Tibial nerve (tissue), 4 donors: ENCODE measurements at places on chromosomes 4 and X. TPM values are rescaled to one million over a fixed set of nuclear protein-coding genes. Genes with fewer than 3 reads are reported as not detected.
A peak's percentile ranks its signal among the peaks of the same experiment; 100 is the strongest.

DNA sequence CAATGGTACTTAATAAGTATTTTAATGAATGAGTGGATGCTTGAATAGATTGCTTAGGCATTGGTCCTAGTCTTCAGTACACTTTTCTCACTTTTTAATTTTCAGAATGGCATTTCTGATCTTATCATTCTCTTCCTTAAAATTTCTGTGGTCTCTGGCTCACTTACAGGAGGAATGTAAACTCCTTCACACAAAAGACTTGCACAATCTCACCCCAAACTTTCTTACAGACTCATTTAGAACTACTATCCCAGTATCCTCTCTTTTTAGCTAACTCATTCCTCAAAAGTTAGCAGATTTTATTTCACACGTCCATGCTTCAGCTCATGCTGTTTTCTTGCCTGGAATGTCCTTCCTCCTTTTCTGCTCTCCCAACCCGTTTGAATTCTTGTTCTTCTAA lies 350.1 kb downstream of the GRXCR1 start:
- no peaks in the 10 kb centered on the region for H3K36me3 ChIP-seq
- H3K27ac ChIP-seq, result no peak overlapping the region
- no peaks in the 10 kb centered on the region for H3K4me1 ChIP-seq
- no peak overlapping the region for H3K4me3 ChIP-seq
- no peaks in the 10 kb centered on the region for H3K27me3 ChIP-seq

Gene DSPP
- total RNA-seq, result not detected

Gene P2RY10
- not detected for total RNA-seq

- no peak for DNase-seq
- no peak overlapping the region for H3K27ac ChIP-seq
- H3K4me1 ChIP-seq, result no peaks in the 10 kb centered on the region
Observed at GRCh38 chr4:110007217-110007616, 94.5 kb downstream of the EGF start.

Gene ETDC
- not detected for total RNA-seq

- no peaks in the 10 kb centered on the region for H3K36me3 ChIP-seq
Observed at GRCh38 chr4:185535612-185536410, 504 bp upstream of the PDLIM3 start.

GRCh38 chr4:81736324-81736723 lies 264.6 kb upstream of the RASGEF1B start:
- no peaks in the 10 kb centered on the region for H3K36me3 ChIP-seq
- H3K4me3 ChIP-seq, result no peak overlapping the region
- H3K4me1 ChIP-seq, result no peaks in the 10 kb centered on the region
- no peak for DNase-seq
- no peak overlapping the region for H3K27ac ChIP-seq

Gene EDA2R
- 2.4 TPM for total RNA-seq

Gene GLOD5
- not detected for total RNA-seq

Gene ETFDH
- 58.8 TPM for total RNA-seq

Gene BMPR1B
- total RNA-seq, result 32.1 TPM

DNA sequence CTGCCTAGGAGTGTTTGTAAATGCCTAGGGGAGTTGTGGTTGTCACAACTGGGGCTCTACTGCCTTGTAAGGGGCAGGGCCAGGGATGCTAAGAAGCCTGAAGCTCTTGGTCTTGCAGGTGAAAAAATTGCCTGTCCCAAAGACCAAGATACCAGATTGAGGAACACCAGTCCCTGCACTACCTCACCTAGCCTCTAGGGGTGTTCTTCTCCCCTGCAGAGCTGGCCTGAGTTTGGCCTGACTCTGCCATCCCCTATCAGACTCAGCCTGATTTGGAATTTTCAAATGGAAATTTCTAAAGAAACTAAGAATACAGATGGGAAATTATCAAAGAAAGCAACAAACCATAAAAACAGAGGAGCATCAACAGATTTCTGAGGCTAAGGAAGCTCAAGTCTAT lies 90.4 kb downstream of the ZC4H2 start:
- no peaks in the 10 kb centered on the region for H3K4me1 ChIP-seq
- no peaks in the 10 kb centered on the region for H3K27me3 ChIP-seq
- H3K36me3 ChIP-seq, result no peaks in the 10 kb centered on the region

GRCh38 chr4:23438764-23439163 lies 451.1 kb downstream of the PPARGC1A start:
- no peaks in the 10 kb centered on the region for H3K36me3 ChIP-seq
- H3K27me3 ChIP-seq, result no peaks in the 10 kb centered on the region
- H3K4me3 ChIP-seq, result no peak overlapping the region
- DNase-seq, result no peak

DNA sequence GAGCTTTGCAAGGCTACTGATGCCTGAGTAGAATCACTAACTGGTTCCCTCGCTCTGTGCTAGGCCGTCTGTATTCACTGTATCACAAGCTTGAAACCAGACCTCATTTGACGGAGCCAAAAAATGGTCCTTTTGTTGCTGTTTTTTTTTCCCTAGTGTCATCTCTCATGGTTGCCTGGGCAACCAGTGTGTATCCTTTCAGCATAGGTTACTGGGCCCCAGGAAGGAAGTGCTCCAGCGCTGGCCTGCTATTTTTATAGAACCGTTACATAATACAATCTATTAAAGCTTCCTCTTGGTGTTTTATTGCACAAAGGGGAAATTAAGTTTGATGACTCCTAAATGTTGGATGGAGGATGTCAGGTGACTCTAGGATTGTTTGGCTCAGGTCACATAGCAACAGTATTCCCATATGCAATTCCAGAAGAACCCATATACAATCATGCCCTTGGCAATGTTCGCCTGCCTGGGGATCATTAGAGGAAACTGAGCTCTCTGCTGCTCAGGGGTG lies 220.4 kb downstream of the SPRY1 start:
- H3K4me1 ChIP-seq, result peaks cover 9% of the 10 kb centered on the region
- H3K36me3 ChIP-seq, result no peaks in the 10 kb centered on the region
- peak; percentile 59 for DNase-seq
- H3K4me3 ChIP-seq, result no peak overlapping the region
- no peak overlapping the region for H3K27ac ChIP-seq

Gene GAB1
- total RNA-seq, result 68.2 TPM

Gene CT45A2
- total RNA-seq, result not detected

Gene ELF4
- 11.6 TPM for total RNA-seq

DNA sequence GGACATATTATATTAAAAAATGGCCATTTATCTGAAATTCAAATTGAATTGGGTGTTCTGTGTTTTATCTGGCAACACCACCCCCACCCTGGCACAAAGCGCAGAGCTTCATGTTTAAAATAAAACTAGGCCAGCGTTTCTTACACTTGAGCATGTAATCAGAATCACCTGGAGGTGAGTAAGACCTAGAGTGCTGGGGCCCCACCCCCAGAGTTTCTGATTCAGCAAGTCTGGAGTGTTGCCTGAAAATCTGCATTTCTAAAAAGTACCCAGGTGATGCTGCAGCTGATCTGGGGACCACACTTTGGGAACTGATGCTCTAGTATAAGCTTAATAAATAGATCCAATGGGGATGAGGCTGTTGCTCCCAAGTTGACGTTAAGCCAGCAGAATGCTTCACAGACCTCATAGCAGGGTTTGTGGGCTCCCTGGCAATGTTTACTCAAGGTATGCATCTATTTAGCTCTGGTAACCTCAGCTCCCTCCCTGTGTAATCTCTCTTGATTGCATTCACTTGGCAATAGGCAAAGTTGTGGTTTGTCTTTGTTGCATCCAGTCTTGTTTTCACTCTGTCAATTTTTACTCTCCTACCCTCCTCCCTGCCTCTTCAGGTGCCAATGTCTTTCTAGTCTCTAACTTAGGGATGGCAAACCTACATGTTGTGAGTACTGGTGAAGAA lies 99.8 kb upstream of the TEX13D start:
- no peaks in the 10 kb centered on the region for H3K36me3 ChIP-seq
- no peaks in the 10 kb centered on the region for H3K27me3 ChIP-seq
- H3K4me3 ChIP-seq, result no peak overlapping the region
- no peak for DNase-seq

DNA sequence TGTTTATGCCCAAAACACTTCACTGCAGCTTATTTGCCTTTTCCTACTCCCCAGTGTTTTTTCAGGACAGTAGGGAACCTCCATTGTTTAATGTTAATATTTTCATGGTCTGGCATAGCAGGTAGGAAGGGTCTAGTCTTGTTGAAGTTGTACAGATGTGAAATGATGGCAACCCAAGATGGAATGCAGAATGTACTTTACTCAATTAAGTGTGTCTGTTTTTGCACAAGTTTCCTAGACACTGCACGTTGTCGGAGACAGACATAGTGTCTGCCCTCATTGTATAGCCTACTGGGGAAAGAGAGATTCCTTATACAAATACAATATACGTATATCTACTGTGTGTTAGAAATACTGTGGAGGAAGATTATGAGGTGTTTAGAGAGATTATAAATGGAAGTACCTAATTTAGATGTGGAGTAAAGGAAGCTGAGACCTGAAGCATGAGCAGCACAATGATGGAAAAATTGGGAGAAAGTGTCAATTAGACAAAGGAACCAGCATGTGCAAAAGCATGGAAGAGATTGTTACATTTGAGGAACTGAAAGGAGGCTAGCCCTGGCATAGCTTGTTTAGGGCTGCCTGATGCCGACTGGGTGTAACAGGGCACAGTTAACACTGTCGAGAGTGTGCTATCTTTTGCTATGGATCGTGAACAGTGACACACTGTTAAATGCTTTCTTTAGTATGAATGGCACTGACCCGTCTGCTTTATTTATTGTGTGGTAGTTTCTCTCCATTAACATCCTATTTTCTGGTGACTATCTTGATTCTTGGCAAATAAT lies 18.4 kb downstream of the CPEB2 start:
- no peaks in the 10 kb centered on the region for H3K4me1 ChIP-seq
- H3K4me3 ChIP-seq, result no peak overlapping the region
- H3K27ac ChIP-seq, result peak overlapping the region; percentile 52
- H3K36me3 ChIP-seq, result no peaks in the 10 kb centered on the region
- DNase-seq, result no peak
